Right renal pelvis (tissue), 4 donors: ENCODE measurements at places on chromosomes 6 and 20. TPM values are rescaled to one million over a fixed set of nuclear protein-coding genes. Genes with fewer than 3 reads are reported as not detected.

ABHD16B gene
- not detected for polyA plus RNA-seq

RNF114 gene
- polyA plus RNA-seq, result 71.9 TPM

DNAAF9 gene
- polyA plus RNA-seq, result 27.6 TPM

SNAP25 gene
- polyA plus RNA-seq, result 6.7 TPM

DSP gene
- polyA plus RNA-seq, result 67.9 TPM

HLA-DOA gene
- polyA plus RNA-seq, result 5.3 TPM

NELFCD gene
- polyA plus RNA-seq, result 138 TPM

ZDHHC14 gene
- polyA plus RNA-seq, result 23.8 TPM

REM1 gene
- 0.67 TPM for polyA plus RNA-seq

GPR6 gene
- polyA plus RNA-seq, result not detected

MAP3K7 gene
- 58.9 TPM for polyA plus RNA-seq

SLC22A16 gene
- polyA plus RNA-seq, result 0.43 TPM

EYA4 gene
- 17.3 TPM for polyA plus RNA-seq

CST3 gene
- polyA plus RNA-seq, result 206 TPM

COL11A2 gene
- polyA plus RNA-seq, result 5.6 TPM

GMPR gene
- polyA plus RNA-seq, result 9.5 TPM

CRIP3 gene
- polyA plus RNA-seq, result 2.2 TPM

OR12D3 gene
- not detected for polyA plus RNA-seq

ZC2HC1B gene
- 0.87 TPM for polyA plus RNA-seq

COL20A1 gene
- 0.89 TPM for polyA plus RNA-seq

RIMS1 gene
- 2.0 TPM for polyA plus RNA-seq

ACSS2 gene
- 41.4 TPM for polyA plus RNA-seq
